Kidney glomerular epithelial cell (primary cell): ENCODE measurements at places on chromosomes 6 and 20.

DNA sequence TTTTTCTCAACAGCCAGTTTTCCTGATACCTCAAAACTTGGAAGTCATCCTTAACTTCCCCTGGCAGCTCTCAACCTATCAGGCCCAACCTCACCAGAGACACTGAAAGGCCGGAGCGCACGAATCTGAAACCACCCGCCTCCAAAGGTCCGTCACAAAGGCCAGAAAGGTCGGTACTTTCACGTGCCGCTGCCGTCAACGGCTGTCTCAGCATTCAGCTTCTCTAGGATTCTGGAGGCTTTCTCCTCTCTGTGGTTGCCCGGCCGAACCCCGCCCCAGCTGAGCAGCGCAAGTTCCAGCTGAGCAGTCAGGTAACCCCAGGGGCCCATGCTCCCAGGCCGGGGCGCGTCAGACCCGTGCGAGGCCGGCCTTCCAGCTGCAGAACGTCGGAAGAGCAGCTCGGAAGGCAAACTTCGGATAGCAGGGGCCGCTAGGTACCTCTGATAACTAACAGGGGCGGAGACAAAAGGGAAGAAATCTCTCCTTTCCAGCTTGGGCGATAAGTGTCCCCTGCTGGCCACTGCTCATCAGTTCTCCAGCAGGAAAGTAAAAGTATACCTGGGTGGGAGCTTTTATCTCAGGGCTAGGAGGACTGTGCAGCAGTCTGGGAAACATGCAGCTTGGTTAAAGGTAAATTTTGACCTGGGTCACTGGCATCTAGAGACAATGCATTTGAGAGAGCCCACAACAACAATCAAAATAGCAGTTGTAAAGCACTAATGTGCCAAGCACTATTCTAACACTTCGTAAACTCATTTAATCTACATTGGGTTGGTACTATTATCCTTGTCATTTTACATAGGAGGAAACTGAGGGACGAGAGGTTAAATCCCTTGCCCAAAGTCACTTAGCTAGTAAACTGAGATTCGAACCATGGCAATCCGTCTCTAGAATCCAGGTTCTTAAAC, 16.1 kb downstream of the ZSCAN12 start:
- peak; percentile 72 for DNase-seq

- DNase-seq: no peak
These were observed 38.0 kb upstream of the ERVFRD-1 start for GRCh38 chr6:11149551-11149950.

- DNase-seq: no peak
These were observed 61.9 kb upstream of the TAGAP start for GRCh38 chr6:159106627-159107241.

- DNase-seq: no peak
These were observed 259.3 kb downstream of the PREX1 start for GRCh38 chr20:48568520-48568919.

DNA sequence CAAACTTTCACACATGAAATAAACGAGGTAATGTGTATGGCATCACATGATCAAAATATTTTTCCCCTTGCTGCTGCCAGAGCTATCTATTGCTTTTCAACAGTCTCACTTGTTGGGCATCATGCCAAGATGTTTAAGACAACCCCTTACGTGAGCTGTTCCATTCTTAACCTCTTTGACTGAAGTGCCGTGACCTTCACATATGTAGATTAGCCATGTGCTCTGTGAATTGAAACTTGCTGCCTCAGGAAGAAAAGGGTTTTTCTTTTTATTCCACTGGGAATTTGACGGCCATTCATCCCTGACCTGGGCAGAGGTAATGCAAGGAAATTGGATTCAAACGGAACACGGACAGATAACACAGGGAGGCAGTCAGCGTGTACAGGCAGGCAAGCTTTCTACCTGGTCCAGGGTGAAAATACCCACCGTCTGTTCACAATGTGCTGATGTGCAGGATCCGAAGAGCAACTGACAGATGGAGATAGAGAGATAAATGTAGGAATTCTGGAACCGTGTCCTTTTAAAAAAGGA, 14.2 kb downstream of the ARID1B start:
- DNase-seq: peak; percentile 41

DNA sequence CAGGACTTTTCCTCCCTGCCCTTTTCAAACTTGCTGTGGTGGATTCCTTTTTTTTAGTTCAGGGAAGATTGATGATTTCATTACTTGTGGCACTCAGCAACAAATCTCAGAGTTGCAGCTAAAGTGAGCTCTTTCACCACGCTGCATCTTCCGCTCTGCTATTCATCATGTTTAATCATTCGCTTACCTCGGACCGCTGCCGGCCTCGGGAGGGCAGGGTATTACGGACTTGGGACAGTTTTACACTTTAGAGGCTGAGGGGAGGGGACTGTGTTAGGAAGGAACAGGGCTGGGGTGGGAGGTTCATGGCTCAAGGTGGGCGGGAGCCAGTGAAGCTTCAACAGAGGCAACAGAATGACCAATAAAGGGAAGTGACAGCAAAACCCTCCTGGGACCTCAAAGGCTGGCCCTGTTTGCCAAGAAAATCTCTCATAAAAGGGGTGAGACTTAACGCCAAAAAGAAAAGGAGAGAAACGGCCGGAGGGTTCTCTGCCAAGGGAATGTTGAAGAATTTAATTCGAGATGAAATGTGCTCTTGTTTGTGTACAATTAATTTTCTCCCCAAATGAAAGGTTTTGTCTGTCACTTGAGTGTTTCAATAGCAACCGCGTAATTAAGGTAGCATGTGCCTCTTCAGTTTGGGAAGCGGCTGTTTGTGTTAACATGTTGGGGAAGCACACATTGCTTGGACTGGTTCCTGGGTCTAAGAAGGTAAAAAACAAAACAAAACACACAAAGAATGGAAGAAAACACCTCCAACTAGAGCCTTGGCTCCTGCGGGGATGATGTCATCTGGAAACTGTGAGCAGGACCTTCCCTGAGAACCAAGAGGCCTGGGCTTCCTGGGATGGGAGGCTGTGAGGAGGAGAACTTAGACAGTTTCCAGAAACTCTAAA, 72.5 kb upstream of the SULF2 start:
- peak; percentile 74 for DNase-seq

- DNase-seq: no peak
These were observed 865.3 kb upstream of the GJE1 start for GRCh38 chr6:141267420-141267819.

DNA sequence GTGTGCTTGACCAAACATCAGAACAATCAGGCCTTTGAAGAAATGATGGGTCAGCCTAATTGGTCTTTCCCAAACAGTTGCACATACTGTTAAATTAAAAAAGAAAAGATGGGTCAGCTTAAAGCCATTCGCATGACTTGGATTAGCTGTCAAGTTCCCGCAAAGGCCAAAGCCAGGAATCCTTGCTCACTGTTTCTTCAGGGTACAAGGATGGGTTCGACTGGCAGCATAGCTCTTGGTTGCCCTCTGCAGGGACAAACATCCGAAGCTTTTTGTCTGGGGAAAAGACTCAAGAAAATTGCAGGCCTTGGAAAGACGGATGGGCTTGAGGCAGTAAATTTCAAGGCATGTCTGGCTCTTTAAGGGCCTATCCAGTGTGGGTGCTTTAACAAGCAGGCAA, 168.0 kb downstream of the HDGFL1 start:
- DNase-seq: peak; percentile 56

GRCh38 chr6:98927534-98927933, 20.2 kb downstream of the FBXL4 start:
- DNase-seq: peak; percentile 51

GRCh38 chr20:258963-259362, 1.4 kb downstream of the DEFB132 start:
- peak; percentile 12 for DNase-seq

GRCh38 chr20:48360342-48360975, 467.3 kb downstream of the PREX1 start:
- DNase-seq: no peak

DNA sequence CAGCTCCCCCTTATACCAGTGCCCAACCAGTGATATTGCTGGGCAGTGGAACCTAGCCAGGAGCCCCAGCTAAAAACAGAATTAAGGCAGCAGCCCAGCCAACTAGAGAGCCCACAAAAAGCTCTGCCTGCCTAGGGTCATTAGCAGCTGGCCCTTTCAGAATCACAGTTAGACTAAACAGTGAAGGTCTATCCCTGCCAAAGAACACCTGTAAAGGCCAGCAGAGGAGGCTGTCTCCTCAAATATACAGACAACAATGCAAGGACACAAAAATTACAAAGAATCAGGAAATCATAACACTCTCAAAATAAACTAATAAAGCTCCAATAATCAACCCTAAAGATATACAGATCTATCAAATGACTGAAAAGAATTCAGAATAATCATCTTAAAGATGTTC, 77.8 kb upstream of the HTR1E start:
- no peak for DNase-seq

DNA sequence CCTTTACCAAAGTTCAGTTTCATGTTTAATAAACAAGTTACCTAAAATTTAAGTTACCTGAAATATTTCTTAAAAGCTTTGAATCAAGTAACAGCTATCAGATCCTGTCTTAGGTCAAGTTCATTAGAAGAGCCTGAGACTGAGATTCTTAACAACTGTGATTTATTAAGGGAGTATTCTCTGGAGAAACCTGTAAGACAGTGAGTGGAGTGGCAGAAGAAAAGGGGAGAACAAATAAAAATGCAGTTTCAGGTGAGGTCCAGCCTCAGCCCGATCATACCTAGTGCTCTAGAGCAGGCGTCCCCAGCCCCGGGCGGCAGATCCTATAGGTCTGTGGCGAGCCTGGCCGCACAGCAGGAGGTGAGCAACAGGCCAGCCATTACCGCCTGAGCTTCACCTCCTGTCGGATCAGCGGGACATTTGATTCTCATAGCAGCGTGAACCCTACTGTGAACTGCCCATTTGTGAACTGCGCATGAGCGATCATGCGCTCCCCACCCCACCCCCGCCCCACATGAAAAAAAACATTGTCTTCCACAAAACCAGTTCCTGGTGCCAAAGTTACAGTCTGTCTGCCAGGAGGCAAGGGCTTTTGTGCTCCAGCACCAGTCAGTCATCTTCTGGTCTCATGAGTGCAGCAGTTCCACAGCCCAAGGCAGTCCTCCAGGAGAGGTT, 59.2 kb upstream of the ADGRB3 start:
- peak; percentile 13 for DNase-seq

DNA sequence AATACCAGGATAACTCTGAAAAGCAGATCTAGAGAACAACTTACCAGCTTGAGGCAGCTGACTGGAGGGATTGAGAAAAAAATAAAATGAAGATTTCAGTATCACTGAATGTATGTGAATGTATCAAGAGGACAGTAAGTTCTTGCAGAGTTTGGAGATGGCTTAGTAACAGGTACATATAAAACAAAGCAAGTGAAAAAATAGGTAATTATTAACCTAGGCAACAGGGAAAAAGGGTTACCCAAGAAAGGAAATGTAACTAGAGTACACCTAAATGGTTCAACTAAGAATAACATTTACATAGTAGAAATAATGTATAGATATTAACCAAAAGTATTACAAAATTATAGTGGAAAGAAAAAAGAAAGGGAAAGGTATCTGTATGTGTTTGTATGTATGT, 67.3 kb downstream of the NRSN1 start:
- DNase-seq: no peak

DNA sequence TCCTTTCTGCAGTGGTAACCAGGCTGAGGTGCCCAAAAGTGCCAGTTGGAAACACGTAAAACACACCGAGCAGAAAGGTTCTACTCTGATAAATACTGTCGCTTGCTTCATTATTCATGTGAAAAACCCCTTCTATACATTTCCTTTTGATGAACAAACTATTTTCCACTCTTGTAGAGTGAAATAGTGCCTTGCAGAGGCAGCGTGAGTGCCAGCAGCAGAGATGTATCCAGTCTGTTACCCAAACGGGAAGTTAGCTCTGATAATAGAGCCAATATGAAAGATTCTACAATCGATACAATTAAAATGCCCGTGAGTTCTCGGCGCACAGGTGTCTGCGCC, 1.5 kb downstream of the ZBTB46 start:
- no peak for DNase-seq

DNA sequence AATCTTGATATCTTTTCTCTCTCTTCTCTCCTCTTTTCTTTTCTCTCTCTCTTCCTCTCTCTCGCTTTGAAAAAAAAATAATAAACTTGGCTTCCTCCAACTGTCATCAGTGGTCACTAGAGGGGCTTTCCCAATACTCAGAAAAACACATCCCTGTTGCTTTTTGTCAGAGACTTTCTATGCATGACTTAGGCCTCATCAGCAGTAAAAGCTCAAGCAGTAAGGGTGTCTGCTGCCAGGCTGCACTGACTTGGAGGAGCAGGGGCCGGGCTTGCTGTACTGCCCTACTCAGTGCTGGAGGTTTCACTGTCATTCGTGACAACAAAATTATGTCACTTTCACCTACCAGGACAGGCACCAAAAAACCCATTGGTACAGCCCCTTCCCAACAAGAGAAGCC, 272.0 kb downstream of the ADGB start:
- DNase-seq: no peak

DNA sequence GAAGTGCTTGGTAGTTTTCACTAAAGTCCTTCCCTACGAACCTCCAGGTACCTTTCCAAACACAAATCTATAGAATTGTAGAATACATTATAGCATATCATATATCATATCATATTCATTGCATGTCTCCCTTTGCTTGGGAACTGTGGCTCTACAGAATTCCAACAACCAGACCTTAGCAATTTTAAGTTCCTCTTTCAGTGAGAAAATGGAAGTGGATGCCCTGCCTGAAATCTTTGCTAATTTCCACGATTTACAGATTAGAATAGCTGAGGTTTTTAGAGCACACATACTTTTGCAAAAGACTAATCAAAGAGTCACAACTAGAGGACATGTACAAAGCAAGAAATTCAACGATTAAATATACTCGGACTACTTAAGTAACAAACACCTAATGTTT, 78.6 kb downstream of the TNFRSF21 start:
- DNase-seq: no peak

GRCh38 chr6:74420221-74420620, 724.2 kb downstream of the CD109 start:
- DNase-seq: no peak

DNA sequence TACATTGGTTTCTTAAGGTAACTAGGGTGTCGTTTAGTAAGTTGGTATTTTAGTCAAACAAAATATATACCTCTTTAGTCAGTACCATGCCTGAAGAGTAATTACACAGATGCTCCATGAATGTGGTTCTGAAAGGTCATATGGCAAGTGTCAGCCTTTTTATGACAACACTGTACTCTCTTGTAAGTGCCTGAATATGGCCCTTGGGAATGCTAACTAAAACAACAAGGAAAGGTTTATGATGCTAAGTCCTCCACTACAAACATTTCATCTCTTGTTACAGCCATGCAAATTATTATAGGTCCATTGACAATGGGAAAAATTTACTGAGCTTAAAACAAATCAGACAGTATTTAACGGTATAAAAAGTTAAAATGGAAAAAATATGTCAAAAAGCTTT, 39.0 kb upstream of the SUPT3H start:
- DNase-seq: no peak

GRCh38 chr20:25116739-25117458, 35.0 kb upstream of the VSX1 start:
- DNase-seq: no peak

DNA sequence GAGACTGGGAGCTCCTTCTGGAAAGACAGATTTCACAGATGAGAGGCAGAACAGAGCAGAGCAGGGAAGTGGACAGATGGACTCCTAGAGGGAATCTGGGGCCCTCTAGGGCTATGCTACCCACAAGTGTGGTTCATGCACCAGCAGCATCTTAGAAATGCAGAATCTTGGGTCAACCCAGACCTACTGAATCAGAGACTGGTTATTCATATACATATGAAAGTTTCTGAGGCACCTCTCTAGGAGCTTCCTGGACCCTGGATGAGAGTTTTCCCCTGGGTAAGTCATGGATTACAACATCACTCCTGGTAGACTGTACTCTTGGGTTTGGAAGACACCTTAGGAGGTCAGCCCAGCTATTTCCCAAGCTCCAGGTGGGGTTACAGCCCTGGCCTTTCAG, 55.4 kb upstream of the SAYSD1 start:
- no peak for DNase-seq
